ENCODE measurements at places on chromosomes 7 and 10.

GRCh38 chr10:76581506-76582256, 1055.9 kb downstream of the KCNMA1 start:
- no peak for DNase-seq

GRCh38 chr7:2163600-2164555, 68.9 kb downstream of the MAD1L1 start:
- DNase-seq, result no peak

- no peak for DNase-seq
Measured at GRCh38 chr7:44289341-44290251, 35.8 kb downstream of the CAMK2B start.

DNA sequence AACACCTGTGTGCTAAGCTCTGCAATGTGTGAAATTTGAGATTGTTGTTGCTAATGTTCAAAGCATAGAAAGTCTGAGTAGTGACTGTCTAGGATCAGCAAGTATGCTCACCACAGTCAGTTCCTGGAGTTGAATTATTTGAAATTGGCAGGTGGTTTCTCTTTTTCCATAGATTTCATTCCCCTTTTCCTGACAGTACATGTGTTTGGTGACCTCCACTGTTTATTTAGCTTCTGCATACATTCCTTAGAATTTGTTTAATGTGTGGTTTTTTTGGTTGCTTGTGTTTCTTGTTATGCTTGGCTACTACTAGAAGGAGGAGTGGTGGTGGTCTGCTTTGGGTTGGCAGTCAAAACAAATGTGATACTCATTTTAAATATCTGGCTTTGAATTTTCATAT, 52.3 kb downstream of the FOXP2 start:
- DNase-seq, result peak; percentile 70

DNA sequence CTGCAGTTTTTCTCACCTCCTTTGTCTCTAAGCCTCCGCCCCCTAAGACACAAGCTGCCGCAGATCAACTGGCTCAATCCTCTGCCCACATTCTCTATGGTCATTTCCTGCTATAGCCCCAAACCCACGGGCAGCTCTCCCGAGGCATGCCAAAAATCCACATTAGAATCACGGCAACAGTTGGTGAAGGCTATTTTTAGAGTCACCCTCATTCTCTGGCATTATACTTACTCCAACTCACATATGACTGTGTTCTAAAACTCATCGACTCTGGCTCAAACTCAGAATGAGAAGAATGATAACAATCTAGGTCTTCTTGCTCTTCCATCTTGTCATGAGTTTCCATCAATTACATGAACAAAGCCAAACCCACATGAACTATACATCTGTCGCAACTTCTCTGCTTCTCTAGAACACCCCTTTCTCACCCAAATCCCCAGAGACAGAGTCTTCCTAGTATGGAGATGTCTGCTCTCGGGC, 10.9 kb upstream of the KIAA1549 start:
- DNase-seq, result peak; percentile 61

DNA sequence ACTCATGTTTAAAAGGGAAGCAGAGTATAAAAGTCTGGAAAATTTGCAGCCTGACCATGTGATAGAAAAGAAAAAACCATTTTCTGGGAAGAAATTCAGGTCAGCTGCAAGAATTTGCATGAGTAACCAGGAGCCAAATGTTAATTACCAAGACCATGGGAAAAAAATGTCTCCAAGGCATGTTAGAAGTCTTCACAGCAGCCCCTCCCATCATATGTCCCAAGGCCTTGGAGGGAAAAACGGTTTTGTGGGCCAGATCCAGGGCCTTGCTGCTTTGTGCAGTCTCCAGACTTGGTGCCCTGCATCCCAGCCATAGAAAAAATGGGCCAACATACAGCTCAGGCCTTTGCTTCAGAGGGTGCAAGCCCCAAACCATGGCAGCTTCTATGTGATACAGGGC, 1019.6 kb upstream of the SORCS1 start:
- no peak for DNase-seq

DNA sequence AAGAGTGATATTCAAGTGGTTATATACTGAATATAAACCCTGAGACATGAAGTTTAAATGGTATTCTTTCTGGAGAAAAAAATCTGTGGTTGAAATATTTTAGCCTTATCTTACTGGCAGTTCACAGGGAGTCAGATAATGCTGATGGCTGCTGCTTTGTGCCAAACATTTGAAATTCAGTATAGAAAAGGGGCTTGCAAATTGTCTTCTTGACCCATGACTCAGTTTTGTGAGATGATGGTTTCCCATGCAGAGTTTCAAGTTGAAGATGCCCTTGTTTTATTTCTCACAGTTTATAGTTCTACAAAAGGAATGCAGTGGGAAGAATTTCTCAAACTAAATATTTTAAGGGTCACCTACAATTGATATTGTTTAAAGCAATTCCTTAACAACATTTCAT, 251.1 kb upstream of the MEOX2 start:
- DNase-seq, result no peak

DNA sequence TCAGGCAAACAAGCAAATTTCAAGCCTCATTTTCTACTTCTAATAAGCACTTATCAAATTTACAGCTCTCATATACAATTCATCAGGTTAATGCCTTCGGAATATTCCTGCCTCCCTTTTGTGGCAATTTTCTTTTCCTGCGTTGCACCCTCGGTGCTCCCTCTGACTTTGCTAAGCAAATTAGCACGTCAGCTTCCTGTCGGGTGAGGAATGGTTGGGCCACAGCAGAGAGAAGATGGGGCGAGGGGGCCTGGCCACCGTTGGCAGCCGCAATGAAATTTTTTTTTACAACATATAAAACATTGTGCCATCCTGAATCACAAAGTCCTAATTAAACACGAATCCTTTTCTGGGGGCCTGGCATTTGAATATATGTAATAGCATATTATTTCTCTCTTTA, 28.1 kb downstream of the ELFN1 start:
- DNase-seq, result no peak

DNA sequence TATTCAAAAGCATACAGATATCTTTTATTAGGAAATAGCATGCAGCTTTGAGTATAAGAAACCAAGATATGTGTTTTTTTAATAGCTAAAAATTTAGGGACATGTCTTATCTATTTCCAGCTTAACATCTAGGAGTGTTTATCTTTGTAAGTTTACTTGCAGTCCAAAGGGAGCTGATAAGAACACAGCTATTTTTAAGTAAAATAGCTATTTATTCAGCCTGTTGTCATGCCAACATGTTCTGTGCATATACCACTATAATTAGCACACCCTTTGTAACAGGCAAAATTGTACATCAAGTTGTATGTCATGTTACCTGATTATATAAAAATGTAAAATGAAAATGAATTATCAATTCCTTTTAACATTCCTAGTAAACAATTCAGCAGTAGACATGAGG, 29.6 kb downstream of the FAM133B start:
- DNase-seq, result no peak

DNA sequence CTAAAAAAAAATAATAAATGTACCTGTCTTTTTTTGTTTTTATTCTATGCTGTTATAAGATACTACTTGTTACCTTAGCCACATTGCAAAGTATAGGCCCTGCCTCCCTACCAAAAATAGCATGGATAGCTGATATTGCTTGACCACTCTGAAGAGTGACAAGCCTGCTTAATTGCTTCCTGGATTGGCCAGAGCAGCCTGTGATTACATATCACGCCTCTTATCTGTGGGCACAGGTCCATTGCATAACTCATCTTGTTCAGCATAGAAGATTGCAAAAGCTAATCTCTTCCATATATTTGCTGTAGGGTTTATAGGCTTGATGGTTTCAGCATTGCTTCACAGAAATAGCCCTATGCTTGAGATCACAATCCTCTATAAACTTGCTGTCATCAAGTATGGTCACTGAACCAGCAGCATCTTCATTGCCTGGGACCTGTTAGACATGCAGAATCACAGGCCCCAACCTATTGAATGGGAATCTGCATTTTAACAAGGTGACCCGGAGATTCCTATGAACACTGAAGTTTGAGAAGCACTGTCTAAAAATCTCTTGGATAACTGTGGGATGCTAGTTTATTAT, 280.8 kb upstream of the CDC14C start:
- DNase-seq, result no peak

DNA sequence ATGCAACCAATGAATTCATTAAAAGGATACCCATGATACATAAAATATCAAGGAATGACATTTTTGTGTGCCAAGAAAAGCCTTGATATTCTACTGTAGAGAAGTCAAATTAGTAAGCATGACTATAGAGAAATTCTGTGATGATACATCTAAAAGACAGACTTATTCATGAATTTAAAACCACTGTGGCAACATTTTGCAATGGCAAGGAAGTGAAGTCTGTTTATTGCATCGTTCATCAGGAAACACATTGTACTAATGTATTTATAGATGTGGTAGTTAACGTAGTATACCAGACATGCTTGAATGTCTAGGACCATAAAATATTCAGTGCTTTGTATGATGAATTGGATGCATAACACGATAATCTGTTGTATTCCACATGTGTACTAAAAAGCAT, 9.3 kb upstream of the CLEC5A start:
- no peak for DNase-seq

GRCh38 chr10:17273403-17273802, 45.4 kb downstream of the VIM start:
- DNase-seq, result peak; percentile 60

GRCh38 chr7:107847168-107847835, 43.7 kb upstream of the DLD start:
- DNase-seq, result no peak

GRCh38 chr7:46143949-46144917, 223.2 kb upstream of the IGFBP3 start:
- DNase-seq, result no peak

- no peak for DNase-seq
Measured at GRCh38 chr10:35559416-35559815, 45.7 kb upstream of the GJD4 start.

- no peak for DNase-seq
Measured at GRCh38 chr7:97001221-97001620, 4.1 kb upstream of the DLX6 start.

DNA sequence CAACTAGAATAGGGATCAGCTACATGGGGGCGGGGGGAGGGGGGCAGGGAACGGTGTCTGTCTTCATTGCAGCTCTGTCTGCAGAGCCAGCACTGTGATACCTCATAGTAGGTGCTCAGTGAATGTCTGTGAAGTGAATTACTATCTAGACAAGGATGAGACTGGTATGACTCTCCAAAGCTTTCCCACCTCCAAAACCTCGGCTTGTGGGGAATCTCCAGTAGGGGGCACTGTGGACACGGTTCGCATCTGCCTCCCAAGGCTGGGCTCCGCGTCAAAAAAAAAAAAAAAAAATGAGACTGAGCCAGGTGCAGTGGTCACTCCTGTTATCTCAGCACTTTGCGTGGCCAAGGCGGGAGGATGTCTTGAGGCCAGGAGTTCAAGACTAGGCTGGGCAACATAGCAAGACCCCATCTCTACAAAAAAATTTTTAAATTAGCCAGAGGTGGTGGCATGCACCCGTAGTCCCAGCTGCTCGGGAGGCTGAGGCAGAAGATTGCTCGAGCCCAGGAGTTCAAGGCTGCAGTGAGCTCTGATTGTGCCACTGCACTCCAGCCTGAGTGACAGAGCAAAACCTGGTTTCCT, 9.6 kb downstream of the TRIM56 start:
- DNase-seq, result peak; percentile 64

DNA sequence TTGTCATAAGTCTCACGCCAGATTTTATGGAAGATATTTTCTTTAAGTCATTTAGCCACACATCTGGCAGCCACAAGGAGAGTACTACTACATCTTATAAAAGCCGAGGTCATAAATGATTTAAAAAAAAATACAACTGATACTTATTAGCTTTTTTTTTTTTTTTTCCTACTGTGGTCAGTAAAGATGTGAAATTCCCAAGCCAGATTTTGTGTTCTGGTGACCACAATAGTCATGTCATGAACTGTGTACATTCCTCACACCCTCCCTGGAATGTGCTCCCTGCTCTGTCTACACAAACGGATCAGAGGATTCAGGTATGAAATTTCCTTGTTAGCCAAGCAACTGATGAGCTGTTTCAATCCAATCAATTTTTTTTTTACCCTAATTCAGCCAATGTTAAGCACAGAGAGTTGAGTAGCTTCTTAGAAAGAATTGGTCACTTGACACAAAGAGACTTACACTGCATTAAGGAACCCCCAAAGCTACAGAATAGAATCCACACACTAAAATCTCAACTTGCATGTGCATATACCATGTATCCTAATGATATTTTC, 54.7 kb downstream of the CHRM2 start:
- peak; percentile 69 for DNase-seq

- DNase-seq, result peak; percentile 52
Measured at GRCh38 chr10:52334595-52334994, 20.5 kb downstream of the DKK1 start.

GRCh38 chr10:105797234-105797890, 1156.3 kb downstream of the SORCS3 start:
- peak; percentile 8 for DNase-seq

- DNase-seq, result no peak
Measured at GRCh38 chr10:83680470-83680891, 458.8 kb upstream of the GHITM start.

DNA sequence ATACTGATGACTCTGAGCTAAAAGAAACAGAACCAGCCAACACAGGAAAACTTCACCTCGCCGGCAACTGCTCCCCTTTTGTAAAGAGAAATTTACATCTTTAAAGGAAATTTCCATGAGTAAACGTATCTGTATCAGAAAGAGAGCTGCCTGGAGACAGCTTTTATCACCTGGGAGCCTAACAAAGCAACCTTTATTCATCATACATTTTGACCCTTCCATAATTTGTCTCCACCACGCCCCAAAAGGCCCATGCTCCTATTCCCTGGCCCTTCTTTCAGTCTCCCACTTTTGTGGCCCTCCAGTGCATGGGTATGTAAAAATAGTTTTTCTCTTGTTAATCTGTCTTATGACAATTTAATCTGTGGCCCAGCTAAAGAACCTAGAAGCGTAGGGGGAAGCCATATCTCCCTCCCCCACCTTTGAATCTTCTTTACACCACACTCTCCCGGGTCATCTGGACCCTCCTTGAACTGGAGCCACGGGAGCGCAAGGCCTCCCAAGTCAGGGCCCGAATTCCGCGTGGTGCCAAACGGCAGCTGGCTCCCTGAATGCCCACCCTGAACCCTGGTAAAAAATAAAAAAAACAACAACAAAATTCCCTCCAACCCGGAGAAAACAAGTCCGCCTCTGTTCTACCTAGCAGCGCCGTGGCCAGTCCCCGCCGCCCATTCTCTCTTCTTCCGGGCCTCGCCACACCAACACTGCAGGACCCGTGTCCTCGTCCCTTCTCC, 15.4 kb upstream of the FKBP9 start:
- DNase-seq, result peak; percentile 13

GRCh38 chr10:11462071-11462470, 149.4 kb downstream of the USP6NL start:
- DNase-seq, result no peak

- no peak for DNase-seq
Measured at GRCh38 chr10:23404461-23404980, 34.4 kb upstream of the OTUD1 start.

DNA sequence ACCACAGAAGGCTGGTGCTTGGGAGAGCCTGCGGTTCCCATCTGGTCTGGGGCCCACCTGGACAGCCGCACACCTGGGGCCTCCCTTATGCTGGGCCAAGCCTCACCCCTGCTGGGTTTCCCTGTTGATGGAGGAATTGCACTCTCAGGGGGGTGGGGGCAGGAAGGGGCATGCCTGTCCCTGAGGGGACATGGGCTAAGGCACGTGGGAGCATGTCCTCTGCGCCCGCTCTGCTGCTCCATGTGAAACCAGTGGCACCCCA, 43.4 kb downstream of the OAT start:
- DNase-seq, result no peak

- DNase-seq, result no peak
Measured at GRCh38 chr7:121824276-121824675, 48.7 kb upstream of the PTPRZ1 start.

GRCh38 chr7:42964849-42965805, 33.0 kb downstream of the MRPL32 start:
- no peak for DNase-seq
